ENCODE measurements at places on chromosomes 7 and 10. TPM values are rescaled to one million over a fixed set of nuclear protein-coding genes. Genes with fewer than 3 reads are reported as not detected.

FAM25A gene
- not detected for total RNA-seq

NODAL gene
- total RNA-seq, result not detected

AGBL3 gene
- total RNA-seq, result 1.1 TPM

MMD2 gene
- total RNA-seq, result 1.1 TPM

EIF3A gene
- 136 TPM for total RNA-seq

PDE6C gene
- total RNA-seq, result not detected

CALY gene
- total RNA-seq, result 0.47 TPM

CCL24 gene
- 0.94 TPM for total RNA-seq

DNAH11 gene
- total RNA-seq, result 13.6 TPM

NPSR1 gene
- not detected for total RNA-seq

VWDE gene
- total RNA-seq, result not detected

CXCL12 gene
- 48.1 TPM for total RNA-seq

FKBP6 gene
- total RNA-seq, result not detected

TFEC gene
- total RNA-seq, result 4.1 TPM
